Urothelium cell line (cell line): ENCODE measurements at places on chromosomes 16 and 17.

DNA sequence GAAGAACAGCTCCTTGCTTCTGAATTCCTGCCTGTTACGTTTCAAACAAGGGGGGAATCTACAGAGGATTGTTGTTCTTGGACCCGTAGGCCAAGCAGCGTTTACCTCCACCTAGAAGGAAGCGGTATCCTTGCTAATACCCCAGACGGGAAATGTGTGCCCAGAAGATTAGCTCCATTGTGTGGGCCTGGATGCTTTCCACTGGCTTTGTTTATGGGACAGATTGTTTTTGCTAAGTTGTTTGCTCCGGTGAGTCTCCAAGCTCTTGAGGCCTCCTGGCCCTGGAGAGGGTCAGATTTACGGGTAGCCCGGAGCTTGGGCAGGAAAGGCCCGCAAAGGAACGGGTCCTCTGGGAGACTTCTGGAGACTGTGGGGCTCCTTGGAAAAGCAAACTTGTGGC, 28.4 kb upstream of the MRTFB start:
- no peak for DNase-seq

DNA sequence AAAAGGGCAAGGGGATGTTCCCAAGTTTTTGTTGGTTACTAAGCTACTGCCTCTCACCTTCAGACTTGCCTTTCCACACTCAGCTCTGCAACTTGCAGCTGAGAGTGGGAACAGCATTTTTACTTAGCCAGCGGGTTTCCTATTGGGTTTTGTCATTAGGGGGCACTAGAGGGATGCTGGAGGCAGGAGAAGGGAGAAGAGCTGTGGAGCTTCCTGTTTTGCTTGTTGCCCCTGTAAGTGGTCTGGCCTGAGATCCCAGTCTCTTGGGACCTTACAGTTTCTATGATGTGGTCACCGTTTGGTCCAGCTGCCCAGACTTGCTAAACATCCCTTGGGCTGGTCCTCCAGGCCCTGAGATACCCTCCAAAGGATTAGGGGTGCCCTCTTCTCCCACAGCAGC, 209.6 kb upstream of the NLRP1 start:
- no peak for DNase-seq

- peak; percentile 79 for DNase-seq
Measured at GRCh38 chr16:1188432-1189189, 35.7 kb downstream of the CACNA1H start.

GRCh38 chr16:50228364-50228868, 37.9 kb upstream of the ADCY7 start:
- no peak for DNase-seq

GRCh38 chr16:4404247-4404966, 12.0 kb downstream of the CORO7 start:
- peak; percentile 56 for DNase-seq

DNA sequence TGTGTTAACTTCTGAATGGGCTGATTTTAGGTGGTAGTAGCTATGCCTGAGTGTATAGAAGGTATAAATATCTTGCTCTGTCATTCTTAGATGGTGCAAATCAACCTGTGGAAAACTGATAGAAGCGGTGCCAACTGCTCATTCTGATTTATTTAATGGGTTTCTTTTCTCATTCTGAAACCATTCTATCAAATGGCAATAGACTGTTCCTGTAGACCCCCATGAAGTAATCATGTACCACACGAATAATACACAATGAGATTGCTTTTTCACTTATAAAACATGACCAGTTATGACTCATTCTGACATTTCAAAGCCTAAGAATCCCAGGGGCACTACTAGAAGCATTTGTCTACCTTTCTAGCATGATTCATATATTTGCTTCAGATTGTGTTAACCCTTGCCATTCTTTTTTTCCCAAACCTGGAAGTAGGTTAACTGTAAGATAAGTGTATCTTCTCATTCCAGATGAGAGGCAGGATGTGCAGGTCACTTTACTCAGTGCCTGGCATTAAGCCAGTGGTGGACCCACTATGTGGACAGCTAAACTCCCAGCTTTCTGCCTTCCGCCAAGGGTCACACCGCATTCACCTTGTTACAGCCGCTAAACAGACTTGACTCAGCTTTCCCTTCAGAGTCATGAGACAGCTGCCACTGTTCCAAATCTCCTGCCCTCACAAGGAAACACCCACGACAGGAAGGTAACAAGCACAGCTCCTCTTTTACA, 16.4 kb upstream of the SLC16A11 start:
- DNase-seq = peak; percentile 83

GRCh38 chr17:50111673-50112655, 16.8 kb downstream of the PDK2 start:
- DNase-seq = no peak

DNA sequence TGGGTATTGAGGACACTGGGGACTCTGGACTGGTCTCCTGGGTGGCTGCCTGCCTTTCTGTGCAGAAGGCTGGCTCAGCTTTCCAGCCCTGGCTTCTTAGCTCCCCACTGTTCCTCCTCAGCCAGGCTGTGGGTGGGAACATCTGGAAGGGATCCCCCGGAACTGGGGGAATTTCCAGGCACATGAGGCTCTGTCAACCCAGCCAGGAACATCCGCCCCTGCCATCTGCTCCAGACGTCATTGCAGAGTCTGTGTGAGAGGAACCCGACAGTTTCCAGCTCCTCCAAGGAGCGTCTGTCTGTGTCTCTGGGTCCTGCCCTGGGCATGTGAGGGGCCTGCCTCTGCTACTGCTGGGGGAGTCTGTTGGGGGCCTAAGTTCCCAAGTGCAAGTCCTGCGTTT, 36.2 kb upstream of the CRHR1 start:
- no peak for DNase-seq
